ENCODE measurements at places on chromosomes 4 and X.

- no peak for DNase-seq
Observed at GRCh38 chr4:89166971-89167475, 55.7 kb downstream of the TIGD2 start.

DNA sequence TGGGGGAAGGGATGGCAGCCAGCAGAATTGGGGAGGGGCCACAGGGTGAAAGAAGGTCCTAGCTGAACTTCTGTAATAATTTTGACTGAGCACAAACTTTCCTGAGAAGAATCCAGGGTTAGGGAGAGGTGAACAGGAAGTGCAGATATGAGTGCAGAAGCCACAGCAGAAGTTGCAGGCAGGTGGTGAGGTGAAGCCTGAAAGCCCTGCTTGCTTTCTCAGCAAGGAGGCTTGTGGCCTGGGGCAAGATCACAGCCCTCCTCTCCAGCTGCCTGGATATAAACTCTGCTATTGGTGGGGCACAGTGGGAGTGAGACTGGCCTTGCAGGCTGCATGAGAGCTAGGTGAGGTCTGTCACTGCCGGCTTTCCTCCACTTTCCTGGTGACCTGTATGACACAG, 44.1 kb upstream of the UPRT start:
- no peak for DNase-seq

- DNase-seq = no peak
Observed at GRCh38 chr4:92270908-92271307, 32.9 kb upstream of the GRID2 start.

GRCh38 chrX:97168646-97169045, 284.9 kb downstream of the RPA4 start:
- no peak for DNase-seq

DNA sequence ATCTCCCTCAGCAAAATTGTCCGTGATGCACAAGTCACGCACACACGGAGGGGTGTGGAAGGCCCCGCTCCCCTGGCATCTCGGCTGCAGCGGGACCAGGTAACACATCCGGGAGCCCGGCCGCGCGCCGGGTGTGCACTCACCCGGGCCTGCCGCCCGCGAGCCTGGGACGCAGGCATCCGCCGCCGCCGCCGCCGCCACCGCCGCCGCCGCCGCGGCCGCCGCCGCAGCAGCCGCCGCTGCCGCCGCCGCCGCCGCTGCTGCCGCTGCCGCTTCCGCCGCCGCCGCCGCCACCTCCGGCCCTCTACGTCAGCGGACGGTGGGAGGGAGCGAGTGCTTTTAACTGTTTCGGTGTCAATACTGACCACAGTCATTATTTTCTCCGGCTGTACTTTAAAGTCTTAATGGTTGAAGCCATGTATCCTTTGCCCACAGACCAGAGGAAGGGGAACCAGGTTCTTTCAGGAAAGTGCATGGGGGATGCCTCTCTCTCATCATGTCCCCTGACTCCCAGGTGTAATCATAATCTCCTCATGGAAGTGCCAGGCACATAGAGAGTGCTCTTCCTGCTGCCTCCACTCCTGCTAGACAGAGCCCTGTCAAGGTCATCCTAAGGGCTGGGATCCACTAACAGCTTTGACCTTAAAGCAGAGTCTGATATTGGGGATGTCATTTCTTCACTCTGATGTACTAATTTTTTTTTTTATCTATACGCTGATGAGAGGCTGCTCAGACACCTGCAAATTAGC, 38.0 kb downstream of the MAGEE2 start:
- DNase-seq = no peak

- no peak for DNase-seq
Observed at GRCh38 chr4:53929311-53929710, 135.1 kb downstream of the CHIC2 start.

DNA sequence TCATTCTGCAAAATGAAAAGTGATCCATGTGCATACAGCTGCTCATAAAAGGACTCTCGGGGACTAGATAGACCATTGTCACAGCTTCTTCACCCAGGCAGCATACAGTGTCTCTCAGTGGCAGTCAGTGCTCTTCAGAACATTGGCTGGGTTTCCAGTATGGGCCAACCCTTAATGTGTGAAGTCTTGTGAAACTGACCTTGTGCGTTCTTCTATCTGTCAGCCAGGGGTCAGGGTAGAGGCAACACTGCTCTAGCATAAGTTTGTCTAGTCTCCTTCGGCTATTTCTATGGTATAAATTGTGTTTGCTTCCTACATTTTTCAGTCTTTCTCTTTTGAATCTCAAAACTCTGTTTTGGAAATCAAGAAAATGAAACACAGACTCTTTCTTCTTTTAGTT, 37.0 kb upstream of the SMIM31 start:
- DNase-seq = no peak

GRCh38 chr4:147570616-147571015, 46.6 kb upstream of the TMEM184C start:
- no peak for DNase-seq

DNA sequence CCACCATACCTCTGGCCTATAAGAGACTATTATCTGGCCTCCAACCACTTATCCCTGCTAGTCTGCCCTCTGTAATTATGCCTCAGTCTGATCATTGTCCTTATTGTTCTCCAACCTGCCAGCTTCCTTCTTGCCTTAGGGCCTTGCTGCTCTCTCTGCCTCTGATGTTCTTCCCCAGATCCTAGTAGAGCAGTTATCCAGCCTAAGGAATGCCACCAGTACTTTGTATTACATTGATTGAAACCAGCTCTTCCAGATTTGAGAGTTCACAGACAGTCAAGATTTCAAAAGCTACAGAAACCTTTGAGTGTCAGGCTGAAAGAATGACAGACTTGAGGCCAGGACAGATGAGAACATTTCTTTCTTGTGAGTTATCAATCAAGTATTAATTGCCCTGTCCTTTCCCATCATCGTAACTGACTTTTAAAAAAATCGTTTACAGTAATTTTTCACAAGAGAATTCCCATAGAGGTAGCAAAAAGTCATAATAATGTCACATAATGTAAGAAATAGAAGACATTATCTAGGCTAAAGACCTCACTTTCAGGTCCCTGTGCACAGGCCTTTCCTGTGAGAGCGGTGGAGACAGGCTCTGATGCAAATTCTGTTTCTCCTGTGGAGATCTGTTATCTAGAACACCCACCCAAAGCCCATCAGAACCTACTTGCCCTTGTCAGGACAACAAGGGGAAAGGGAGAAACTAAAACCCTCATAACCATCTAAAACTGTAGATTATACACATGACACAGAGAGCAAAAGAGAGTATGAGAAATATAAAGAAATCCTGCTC, 64.1 kb upstream of the GUCY1A1 start:
- DNase-seq = no peak

DNA sequence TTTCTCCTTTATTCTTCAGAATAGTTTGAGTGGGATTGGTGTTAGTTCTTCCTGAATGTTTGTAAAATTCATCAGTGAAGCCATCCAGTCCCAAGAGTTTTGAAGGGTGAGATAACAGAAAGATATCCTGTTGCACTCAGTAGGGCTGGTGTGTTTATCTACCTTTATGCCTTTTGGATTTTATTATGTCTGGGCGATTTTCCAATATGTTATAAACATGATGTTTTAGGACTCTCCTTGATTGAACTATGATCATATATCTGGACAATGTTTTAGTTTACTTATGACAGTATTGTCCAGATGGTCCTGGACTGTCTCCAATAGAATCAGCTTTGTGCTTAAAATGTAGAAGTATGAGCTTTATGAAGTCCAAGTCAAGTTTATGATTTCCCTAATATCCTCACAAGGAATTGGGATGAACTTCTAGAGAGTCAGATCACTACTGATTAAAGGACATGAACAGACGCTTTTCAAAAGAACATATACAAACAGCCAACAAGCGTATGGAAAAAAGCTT, 77.6 kb upstream of the ITM2A start:
- DNase-seq = no peak

DNA sequence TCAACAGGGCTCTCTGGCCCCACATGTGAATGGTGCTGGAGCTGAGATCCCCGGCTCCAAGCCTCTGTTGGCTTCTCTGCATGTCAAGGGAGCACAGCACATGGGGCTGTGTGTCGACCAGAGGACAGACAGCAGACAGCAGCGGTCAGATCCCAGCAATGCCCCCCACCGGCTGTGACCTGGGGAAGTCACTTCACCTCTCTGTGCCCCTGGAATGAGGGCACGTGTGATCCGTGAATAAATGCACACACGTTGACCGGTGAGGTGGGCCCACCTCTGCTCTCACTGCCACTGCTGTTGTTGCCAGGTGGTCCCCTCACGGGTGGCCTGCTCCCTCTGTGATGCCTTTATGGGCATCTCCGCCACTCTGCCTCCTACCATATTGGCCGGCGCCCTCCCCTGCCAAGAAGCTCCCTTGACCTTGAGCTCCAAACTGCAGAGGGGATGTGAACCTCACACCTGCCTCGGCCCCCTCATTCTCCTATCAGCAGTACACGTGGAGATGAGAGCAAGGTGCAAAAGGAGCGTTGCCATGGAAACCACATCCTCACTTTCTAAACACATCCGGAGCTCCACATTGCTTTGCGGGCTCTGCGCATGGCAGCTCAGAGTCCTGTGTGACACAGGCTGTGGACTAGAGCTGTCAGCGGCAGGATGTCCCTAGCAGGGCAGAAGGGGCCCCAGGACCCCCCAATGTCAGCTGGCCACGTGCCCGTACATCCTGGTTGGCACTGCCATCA, 75.4 kb downstream of the ABLIM2 start:
- no peak for DNase-seq

GRCh38 chrX:65517923-65518322, 16.7 kb downstream of the LAS1L start:
- no peak for DNase-seq

GRCh38 chr4:74541667-74542066, 96.7 kb downstream of the AREG start:
- DNase-seq = no peak

DNA sequence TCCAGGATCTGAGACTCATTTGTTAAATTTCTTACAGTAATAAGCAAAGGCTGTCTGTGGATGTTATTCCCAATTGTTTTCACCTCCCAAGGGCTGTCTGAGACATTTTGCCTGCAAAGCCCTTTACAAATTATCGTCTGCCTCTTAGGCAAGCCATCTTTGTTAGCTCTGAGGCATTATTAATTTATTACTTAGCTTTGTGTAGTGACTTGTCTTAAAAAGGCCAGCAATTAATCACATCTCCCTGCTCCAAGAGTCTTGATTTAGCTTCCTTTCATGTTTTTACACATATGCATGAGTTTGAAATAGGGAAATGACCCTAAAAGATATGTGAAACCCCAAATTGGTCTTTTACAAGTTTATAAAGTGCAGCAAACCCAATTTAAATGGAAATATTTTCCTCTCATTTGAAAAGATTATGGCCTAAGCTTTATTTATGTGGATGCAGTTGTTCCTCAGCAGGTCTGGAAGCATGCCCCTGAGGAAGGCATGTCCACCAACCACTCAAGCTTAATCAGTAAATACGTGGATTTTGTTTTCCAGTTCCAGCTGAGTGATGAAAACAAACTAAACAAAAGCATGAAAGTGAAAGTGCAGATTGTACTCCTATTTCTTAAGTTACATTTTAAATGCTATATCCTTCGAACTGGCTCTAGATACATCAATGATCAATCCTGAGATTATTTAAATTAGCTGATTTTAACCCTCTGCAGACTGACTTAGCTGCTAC, 173.6 kb upstream of the LNX1 start:
- DNase-seq = no peak

Data from C1 segment of cervical spinal cord (tissue), 14 donors.